ENCODE measurements at places on chromosomes 3 and 15.

DNA sequence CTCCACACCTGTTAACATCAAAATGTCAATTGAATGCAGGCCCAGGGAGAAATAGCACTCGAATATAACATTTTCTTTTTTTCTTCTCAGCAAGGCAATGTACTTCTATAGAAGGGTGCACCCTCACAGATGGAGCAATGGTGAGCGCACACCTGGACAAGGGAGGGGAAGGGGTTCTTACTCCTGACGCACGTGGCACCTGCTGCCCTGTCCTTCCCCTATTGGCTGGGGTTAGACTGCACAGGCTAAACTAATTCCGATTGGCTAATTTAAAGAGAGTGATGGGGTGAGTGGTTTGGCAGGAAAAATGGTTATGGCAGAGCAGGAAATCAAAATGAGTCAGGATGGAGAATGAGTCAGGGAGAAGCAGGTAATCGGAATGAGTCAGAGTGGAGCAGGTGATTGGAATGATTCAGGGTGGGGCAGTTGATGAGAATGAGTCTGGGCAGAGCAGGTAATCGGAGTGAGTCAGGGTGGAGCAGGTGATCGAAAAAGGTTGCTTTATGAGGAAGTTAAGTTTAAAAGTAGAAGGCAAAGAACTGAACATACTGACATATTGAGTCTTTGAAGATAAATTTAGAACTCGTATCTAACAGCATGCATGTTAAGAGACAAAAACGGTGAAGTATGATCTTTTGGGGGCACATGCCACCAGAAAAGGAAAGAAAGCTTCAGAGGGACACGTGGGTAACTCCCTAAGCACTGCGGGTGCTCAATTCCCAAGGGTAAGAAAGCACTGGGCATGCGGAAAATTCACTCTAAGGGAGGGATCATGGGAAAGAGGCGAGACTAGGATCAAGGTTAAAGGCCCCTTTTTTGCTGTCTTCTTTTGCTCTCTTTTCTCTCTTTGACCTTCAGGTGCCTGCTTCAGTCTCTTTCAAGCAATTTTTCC lies 72.9 kb upstream of the GALNT15 start:
- DNase-seq: peak; percentile 3

- DNase-seq: no peak
Measured at GRCh38 chr15:75225951-75226732, 24.5 kb downstream of the C15orf39 start.

- no peak for DNase-seq
Measured at GRCh38 chr15:47618241-47618640, 99.1 kb upstream of the SEMA6D start.

DNA sequence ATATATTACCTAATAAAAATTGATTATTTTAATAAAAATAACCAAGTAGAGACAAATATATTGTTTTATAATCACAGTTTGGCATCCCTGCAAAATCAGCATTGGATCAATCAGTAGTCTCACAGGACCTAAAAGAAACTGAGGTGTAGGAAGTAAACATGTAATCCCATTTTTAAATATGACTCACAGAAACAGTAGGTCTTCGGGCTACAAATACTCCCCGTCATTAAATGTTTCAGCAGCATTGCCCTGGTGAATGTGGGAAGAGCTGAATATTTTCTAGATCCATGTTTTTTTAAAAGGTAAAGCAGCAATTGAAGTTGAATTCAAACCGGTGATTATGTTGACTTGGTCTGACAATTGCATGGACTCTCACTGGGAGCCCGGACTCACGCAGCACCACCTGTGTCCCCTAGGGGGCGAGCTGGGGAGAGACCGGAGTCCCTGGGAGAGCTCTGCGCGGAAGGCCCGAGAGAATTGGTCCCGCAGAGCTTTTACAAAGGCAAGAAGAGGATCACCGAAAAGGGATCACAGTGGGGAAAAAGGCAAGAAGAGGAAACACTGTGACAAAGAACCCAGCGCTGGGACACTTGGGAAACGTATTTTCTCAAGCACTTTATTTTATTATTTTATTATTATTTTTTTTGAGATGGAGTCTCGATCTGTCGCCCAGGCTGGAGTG lies 17.2 kb upstream of the USP3 start:
- DNase-seq: peak; percentile 88

GRCh38 chr3:12139111-12139511 lies 19.6 kb downstream of the TIMP4 start:
- DNase-seq: no peak

- no peak for DNase-seq
Measured at GRCh38 chr3:59499000-59499399, 449.2 kb upstream of the CFAP20DC start.

DNA sequence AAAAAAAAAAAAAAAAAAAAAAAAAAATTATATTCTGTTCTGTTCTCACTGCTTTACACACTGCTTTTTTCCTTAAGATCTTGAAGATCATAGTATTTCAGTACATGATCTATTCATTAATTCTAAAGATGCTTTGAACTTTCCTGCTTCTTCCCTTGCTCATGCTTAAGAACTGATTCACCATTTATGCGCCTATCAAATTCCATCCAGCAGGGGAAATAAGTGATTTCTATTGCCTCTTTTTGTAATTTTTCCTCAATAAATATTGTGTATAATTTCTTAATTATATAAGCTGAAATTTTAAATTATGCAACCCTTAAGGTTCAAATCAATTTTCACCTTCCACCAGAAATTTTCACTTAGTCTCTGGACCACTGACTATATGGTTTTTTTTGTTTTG lies 10.6 kb downstream of the DENND6A start:
- no peak for DNase-seq

DNA sequence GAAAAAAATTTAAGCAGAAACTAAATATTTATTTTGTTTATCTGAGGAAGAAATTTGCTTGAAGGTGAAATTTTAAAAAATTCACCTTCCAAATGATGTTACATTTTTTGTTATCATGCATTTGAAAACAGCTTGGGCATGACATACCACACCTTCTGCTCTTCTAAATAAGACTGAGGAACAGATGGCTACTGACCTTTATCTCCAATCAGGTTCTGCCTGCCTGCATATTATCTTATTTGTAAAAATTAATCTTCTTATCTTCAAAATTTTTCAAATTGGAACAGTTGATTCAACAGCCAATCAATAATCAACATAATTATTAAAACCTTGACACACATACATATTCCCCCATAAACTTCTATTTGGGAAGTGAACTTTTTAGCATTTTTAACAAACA lies 641.8 kb upstream of the ZNF385D start:
- DNase-seq: no peak

GRCh38 chr3:49627634-49628033 lies 46.5 kb upstream of the APEH start:
- no peak for DNase-seq

All from stimulated activated CD4-positive, alpha-beta T cell treated with anti-CD3 and anti-CD28 coated beads, TNF-alpha, amount 100 ng/mL, for 24 hours (primary cell).